ENCODE measurements at places on chromosomes 11 and 22.

GRCh38 chr11:46916286-46917108, 1.9 kb downstream of the LRP4 start:
- no peak for DNase-seq

GRCh38 chr22:48099671-48100070, 1337.2 kb downstream of the TBC1D22A start:
- no peak for DNase-seq

GRCh38 chr22:35460688-35461087, 60.7 kb downstream of the MCM5 start:
- no peak for DNase-seq

- DNase-seq: no peak
These were observed 15.1 kb upstream of the AIFM3 start for GRCh38 chr22:20951932-20952380.

GRCh38 chr11:72422414-72422813, 11.9 kb downstream of the CLPB start:
- DNase-seq: no peak

GRCh38 chr11:104650234-104650633, 248.0 kb downstream of the CASP12 start:
- no peak for DNase-seq

GRCh38 chr11:132154781-132155180, 784.4 kb downstream of the NTM start:
- DNase-seq: no peak

DNA sequence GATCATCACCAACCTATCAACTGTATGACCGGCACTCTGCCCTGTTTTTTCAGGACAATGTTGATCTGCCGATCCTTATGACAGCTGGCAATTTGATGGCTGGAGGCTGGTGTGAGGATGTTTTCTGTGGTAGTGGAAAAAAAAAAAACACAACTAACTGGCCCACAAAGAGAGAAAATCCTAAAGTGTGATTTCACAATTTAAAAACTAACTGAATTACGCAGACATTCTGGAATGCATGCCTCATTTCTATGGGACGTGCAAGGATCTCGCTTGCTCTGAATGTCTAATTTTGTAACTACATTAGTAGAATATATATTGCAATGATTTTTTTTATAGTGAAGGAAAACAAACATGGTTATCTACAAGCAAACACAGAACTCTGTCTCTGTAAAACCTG, 590.5 kb downstream of the ETS1 start:
- DNase-seq: no peak

DNA sequence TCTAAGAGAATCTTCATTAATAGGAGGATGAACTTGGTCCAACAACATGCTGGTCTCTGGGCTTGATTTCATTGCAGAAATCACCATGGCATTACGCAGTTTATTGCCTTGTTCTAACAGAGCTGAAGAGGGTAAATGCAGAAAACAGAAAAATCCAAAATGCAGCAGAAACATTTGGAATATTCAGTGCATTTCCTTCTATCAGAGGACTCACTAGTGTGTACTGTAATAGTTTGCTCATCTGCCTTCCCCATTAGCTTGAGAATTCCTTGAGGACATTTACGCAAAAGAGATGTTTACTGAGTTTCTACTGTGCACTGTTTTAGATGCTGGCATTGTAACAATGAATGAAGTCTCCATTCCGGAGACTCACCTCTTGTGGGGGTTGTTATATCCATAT, 37.4 kb downstream of the C2CD3 start:
- DNase-seq: no peak

- no peak for DNase-seq
These were observed 14.4 kb downstream of the IL18BP start for GRCh38 chr11:72012897-72013721.

DNA sequence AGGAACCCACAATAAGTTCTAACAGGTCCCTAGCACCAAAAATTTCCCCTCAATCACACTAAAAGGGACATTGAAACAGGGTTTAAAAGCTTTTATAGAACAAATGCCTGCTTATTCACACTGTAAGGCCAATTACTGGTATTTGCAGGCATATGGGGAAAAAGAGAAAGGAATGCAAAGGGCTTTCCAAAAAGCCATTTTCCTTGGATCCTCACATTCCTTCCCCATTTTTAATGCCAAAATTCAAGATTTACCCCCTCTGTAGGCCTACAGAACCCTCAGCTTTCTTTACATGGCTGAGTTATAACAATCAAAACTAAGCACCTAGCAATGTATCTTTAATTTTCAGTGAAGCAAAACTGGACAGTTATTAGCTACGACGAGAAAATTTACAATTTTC, 102.0 kb downstream of the SBF2 start:
- no peak for DNase-seq

DNA sequence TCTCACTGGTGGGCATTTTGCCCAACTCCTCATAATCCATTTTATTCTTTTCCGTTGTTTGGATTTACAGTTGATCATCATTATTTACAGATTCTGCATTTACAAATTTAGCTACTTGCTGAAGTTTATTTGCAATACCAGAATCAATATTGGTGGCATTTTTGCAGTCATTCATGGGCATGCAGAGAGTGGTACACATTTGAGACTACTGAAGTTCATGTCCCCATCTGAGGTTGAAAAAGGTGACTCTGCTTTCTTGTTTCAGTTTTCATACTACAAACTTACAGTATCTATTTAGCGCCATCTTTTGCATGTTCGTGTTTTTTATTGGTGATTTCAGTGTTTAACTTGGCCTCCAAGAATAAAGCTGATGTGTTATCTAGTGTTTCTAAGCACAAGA, 318.7 kb upstream of the CTSC start:
- no peak for DNase-seq

GRCh38 chr11:122365610-122366360, 249.8 kb upstream of the BLID start:
- DNase-seq: no peak

- DNase-seq: no peak
These were observed 8.4 kb downstream of the KCTD17 start for GRCh38 chr22:37059876-37060449.

GRCh38 chr11:76610371-76610770, 60.2 kb downstream of the LRRC32 start:
- DNase-seq: no peak

DNA sequence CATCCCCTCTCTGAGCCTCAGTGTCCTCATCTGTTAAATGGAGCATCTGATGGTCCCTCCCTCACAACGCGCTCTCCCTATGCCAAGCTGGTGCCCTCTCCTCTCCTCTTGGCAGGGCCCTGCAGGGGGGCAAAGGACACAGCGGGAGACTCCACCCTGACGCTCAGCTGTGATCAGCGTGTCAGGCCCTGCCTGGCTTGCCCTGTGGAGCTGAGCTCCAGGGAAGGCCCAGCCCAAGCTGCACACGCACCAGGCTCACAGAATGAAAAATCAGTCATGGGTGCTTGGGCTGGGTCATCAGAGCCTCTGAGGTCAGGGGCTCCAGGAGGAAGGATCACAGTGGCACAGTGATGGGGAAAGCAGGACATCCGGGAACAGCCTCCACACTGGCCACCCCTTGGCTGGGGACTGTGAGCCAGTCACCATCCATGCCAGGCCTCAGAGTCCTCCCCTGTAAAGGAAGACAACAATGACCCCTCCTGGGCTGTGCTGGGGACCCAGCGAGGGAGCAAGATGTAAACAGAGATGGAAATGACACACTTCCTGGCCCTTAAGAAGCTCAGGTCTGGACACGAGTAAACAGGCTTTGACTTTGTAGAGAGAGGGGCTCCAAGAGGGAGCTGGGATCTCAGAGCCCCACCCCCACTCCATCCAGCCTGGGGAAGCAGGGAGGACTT, 36.6 kb downstream of the RPL3 start:
- DNase-seq: no peak

GRCh38 chr11:67118181-67118766, 789 bp upstream of the KDM2A start:
- DNase-seq: no peak

DNA sequence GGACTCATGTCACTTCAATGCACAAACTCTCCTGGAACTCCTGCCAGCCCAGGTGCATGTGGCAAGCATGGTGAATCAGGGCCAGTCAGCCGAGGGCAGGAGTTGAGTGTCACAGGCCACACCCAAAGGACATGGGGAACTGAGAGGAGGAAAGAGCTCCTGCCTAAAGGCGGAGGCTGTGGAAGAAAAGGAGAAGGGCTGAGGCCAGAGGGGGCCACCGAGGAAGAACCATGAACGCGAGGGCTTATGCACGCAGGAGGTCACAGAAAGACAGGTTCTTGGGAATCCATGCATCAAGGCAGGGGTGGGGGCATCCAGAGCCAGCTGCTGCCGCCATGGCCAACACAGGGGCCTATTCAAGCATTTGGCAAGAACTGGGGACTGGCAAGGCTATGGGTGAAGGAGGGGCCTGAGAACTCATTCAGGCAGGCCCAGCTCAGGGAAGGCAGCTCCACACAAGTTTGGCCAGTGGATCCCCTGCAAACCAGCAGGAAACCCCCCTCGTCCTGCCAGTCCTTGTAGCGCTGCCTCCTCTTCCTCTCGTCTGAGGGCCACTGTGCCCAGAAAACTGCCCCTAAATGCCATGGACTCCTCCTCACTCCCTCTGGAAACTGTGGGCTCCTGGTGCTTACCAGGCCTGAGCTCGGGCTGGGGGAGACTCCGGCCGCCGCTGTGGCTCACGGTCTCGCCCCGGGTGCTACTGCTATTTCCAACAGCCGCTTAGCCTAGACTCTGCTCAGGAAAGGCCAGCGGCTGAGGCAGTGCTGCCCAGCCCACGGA, 15.4 kb downstream of the PPM1F start:
- DNase-seq: no peak

DNA sequence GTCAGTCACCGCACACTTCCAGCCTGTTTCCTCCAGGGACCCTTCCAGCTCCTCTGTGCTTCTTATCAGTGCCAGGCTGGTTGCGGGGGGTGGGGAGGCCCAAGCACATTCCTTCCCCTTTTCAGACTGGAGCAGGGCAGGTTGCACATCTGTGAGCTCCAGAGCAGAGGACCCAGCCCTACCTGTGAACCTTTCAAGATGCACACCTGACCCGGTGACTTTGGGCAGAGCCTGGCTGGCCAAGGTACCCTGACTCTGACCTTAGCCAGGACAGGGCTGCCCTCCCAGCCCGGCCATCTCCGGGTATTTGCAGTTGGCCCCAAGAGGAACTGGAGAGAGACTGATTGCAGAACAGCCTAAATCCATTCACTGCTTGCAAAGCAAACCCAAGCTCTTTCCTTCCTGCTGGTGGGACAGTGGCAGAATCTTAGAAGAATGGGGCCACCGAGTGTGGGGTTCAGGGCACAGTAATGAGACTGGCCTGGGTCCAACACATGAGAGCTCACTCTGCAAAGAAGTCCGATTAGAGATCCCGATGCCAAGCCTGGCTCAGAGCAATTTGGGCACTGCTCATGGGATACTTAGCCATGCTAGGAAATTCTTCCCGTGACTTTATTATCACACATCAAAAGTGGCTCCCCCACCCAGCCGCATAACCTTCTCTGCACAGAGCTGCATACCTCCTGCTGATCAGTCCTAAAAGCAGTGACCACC, 64.7 kb upstream of the CCND1 start:
- DNase-seq: no peak

DNA sequence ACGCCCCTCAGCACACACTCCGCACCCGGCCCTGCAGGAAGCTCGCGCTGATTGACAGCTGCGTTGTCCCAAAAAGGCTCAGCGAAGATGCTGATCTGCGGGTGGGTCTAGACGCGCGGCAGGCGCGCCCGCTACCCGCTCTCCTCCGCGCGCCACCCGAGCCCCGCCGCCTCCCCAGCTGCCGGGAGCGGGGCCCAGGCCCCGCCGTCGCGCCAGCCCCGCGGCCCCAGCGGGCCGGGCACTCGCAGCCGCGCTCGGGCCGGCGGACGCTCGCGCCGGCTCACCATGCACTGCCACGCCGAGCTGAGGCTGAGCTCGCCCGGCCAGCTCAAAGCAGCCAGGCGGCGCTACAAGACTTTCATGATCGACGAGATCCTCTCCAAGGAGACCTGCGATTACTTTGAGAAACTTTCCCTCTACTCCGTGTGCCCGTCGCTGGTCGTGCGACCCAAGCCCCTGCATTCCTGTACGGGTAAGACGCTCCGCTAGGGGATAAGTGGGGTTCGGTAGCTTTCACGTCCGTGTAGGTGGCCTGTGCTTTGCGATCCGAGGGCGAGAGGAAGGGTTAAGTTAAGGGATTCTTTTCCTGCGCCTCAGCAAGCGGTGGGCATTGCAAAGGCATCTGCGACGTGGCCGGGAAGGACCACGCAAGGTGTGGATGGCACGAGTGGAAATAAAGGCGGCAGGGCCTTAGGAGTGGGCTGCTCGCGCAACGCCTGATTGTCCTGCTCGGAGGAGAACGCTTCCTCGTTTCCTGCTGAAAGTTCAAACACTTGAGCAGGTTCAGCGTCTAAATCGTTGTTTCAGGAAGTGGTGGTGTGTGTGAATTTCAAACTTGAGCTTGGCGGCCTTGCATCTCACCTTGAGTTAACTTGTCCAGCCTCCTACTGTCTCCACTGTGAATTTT, at the start of gene BARX2:
TSS of gene BARX2 (plus strand) at position 98 of the 907 bp plus-strand sequence. CDS start at position 286, 188 bp downstream.
- DNase-seq: no peak

DNA sequence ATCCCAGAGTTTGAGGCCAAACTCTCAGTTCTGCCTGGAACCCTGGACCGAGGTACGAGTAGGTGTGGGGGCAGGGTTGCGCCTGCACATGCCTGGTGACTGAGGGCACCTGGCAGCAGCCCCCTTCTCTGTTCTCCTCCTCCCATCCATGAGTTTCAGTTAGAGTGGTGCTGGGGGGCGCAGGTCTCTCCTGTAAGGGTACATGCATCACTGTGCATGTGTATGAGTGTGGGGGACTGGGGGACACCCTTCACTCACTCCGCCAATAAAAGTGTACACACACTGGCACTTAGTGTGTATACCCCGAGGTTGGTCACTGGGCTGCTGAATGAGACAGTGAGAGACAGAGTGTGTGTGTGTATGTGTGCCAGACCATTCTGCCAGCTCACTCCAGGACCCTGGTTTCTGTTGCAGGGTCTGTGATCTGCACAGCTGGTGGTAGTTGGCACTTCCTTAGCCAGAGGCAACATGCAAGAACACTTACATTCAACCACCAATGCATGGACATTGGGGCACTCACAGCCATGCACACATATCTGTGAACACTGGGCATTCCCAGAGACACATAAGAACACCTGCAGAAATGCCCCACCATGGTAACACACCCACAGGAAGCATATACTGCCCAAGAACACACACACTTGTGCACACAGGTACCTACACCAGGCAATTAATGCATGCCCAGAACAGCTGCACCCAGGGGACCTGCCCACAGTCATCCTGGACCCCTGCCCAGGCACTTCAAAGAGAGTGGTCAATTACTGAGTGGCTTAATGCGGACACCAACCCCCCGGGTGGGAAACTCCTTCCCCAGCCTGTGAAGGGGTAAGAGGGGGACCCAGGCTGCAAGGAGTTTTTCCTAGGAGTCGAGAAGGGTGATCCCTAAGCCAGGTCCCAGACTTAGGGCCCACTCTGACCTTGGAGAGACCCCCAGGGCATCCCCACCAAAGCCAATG, 1.2 kb upstream of the NRXN2 start:
- no peak for DNase-seq

DNA sequence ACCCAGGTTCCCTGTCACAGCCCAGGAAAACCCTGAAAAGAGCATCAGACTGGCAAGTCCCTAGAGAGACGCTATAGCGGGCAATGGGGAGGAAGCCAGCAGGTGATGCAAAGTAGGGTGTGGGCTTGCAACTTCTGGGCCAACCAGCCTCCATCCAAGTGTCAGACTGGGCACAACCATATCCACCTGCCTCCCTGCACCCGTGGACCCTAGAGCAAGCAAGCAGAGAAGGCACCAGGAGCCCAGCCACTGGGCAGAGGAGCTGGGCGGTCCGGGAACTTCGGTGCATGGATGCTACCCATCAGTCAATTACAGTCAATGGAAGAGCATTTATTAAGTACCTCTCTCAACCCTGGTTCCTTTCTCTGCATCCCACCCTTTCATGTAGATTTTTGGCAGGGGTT, 2.8 kb downstream of the NECTIN1 start:
- DNase-seq: no peak
